ENCODE measurements at places on chromosomes 12 and 14.

GRCh38 chr14:100128688-100129087, 30.8 kb downstream of the DEGS2 start:
- no peak for DNase-seq

DNA sequence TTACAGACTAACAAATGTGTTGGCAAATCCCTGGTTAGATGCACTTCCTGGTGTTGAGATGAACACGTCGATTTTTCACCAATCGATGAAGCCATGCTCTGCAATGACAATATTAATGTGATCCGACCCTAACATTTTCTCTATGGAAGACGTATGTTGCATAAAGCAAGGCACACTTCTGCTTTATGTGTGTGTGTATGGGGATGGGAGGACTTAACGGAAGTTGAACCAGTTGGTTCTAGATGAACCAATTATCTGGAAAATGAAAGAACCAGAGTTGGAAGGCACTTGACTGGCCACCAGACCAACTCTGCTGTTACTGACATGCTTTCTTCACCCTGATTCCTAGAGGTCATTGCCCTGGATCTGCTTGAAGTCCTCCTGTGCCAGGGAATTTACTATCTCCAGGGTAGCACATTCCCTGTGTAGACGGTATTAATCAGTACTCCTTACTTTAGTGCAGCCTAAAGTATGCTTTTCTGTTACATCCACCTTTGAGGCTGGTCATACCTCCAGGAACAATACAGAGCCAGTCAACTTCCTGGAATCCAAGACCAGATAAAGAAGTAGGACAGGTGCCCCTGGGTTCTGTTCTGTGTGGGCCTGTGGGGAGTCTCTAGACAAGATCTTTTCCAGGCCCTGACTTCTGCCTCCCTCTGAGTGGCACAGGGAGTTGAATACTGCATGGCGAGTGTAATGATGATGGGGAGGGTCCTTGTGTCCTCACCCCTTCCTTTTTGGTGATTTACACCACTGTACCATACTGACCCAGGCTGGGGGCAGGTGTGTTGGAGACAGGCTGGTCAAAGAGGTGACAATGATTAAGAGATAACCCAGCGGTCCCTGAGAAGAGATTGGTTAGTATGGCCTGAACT, 4.1 kb downstream of the SDR39U1 start:
- DNase-seq: no peak

GRCh38 chr14:60327447-60328331, 78.7 kb downstream of the PPM1A start:
- DNase-seq: no peak

GRCh38 chr12:52389313-52390207, 4.1 kb upstream of the KRT84 start:
- no peak for DNase-seq

- DNase-seq: no peak
Observed at GRCh38 chr14:104753528-104754212, 723 bp downstream of the SIVA1 start.
